Stimulated activated CD8-positive, alpha-beta memory T cell treated with anti-CD3 and anti-CD28 coated beads, Interleukin-12 subunit alpha, Interleukin-12 subunit beta, amount 100 ng/mL, for 1 hour (primary cell): ENCODE measurements at places on chromosomes 1 and 21.

DNA sequence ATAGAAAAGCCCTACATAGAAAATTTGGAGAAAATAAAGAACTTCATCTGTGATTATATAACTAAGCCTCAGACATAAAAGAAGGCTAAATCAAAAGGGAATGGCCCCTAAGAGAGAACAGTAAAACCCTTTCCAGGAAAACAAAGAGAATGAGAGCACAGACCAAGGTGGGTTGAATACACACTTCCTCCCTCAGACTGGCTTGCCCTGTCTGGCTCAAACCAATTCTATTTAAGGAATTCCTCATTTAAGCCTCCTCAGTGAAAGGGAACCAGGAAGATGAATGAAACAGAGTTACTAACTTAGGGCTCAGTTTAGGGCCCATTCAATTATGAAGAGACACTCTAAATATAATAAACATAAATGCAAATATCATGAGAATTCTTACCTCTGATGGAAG lies 10.6 kb upstream of the SYT14 start:
- no peak for DNase-seq

DNA sequence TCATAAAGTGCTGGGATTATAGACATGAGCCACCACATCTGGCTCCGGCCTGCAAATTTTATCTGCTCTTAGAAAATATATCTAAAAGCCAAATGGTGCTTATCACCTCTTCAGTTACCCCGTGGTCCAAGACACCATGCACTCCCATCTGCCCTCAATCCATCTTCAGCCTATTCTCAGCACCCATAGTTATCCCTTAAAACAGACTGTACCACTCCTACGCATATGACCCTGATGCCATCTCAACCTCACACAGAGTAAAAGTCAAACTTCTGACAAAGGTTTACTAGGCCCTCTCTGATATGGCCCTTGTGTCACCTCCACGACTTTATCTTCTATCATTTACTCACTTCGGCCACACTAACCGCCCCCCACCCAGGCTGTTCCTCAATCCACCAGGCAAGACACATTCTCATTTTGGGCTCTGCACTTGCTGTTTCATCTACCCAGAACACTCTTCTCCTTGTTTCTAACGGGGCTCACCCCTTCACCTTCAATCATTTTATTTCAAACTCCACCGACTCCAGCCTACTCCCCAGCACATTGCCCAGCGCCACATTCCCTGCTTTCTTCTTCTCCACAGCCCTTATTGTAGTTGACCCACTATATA lies 33.0 kb downstream of the USP48 start:
- DNase-seq: no peak

- DNase-seq: no peak
Observed at GRCh38 chr21:35521293-35521692, 472.2 kb upstream of the RUNX1 start.

GRCh38 chr21:46061518-46061917 lies 36.4 kb upstream of the COL6A2 start:
- DNase-seq: no peak

DNA sequence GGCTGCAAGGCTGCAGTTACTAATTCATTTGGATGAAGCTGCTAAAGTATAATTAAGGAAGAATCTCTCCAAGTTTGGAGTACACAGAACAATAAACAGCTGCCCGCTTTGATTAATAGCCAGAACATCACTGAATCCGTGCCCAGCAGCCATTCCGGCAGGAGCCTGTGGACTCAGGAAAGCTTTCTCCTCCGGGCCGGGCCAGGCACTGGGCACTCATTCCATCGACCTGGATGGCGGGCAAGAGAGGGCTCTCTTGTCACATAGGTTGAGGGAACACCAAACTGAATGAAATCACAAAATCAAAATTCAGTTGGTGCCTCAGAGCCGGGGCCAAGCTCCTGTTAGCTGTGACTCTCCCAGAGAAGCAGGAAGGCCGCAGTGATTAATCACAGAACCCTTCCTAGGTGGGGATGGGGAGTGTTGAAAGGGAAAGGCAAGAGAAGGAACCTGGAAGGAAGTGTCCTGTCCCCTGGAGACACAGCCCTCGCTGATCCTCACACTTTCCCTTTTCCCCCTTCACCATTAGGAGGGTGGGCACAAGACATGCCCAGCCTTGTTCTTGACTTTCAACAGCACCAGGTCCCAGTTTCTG lies 306.7 kb downstream of the NPHP4 start:
- no peak for DNase-seq

- no peak for DNase-seq
Observed at GRCh38 chr1:21520899-21521716, 11.9 kb downstream of the ALPL start.

GRCh38 chr1:228366062-228366865 lies 40.4 kb downstream of the TRIM11 start:
- no peak for DNase-seq

DNA sequence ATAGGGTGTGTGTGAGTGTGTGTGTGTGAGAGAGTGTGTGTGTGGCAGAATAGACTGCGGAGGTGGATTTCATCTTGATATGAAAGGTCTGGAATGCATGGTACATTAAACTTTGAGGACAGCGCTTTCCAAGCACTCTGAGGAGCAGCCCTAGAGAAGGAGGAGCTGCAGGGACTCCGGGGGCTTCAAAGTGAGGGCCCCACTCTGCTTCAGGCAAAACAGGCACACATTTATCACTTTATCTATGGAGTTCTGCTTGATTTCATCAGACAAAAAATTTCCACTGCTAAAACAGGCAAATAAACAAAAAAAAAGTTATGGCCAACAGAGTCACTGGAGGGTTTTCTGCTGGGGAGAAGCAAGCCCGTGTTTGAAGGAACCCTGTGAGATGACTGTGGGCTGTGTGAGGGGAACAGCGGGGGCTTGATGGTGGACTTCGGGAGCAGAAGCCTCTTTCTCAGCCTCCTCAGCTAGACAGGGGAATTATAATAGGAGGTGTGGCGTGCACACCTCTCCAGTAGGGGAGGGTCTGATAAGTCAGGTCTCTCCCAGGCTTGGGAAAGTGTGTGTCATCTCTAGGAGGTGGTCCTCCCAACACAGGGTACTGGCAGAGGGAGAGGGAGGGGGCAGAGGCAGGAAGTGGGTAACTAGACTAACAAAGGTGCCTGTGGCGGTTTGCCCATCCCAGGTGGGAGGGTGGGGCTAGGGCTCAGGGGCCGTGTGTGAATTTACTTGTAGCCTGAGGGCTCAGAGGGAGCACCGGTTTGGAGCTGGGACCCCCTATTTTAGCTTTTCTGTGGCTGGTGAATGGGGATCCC lies 18.3 kb upstream of the HDAC1 start:
- peak; percentile 81 for DNase-seq

GRCh38 chr1:6904476-6905170 lies 119.4 kb downstream of the CAMTA1 start:
- DNase-seq: no peak
